Articular chondrocyte of knee joint (primary cell): ENCODE measurements at places on chromosomes 2 and 18. TPM values are rescaled to one million over a fixed set of nuclear protein-coding genes. Genes with fewer than 3 reads are reported as not detected.

Gene AGXT
- not detected in 2 replicates for total RNA-seq

Gene CYP27C1
- 2.4 and 3.1 TPM in 2 replicates for total RNA-seq

Gene DSC3
- 0.26 and 1.1 TPM in 2 replicates for total RNA-seq

Gene FOXI3
- total RNA-seq = not detected in 2 replicates

Gene SLC5A7
- total RNA-seq = not detected in 2 replicates

Gene ECEL1
- not detected in 2 replicates for total RNA-seq

Gene RNF152
- total RNA-seq = 10.6 and 21.2 TPM in 2 replicates

Gene EPG5
- total RNA-seq = 156 and 178 TPM in 2 replicates

Gene TRIM43
- total RNA-seq = not detected in 2 replicates

Gene SLC23A3
- total RNA-seq = 1.8 and 2.2 TPM in 2 replicates

Gene RAD51AP2
- total RNA-seq = under 0.01 TPM in 1 of 2 replicates, not detected in the other

Gene TEKT4
- total RNA-seq = 0.11 TPM in 1 of 2 replicates, not detected in the other

Gene RHOB
- total RNA-seq = 211 and 229 TPM in 2 replicates

Gene EML6
- total RNA-seq = 0.39 and 0.86 TPM in 2 replicates

Gene STAT4
- total RNA-seq = 21.4 and 22.2 TPM in 2 replicates

Gene WNT10A
- not detected in 2 replicates for total RNA-seq

Gene TCF4
- total RNA-seq = 116 and 136 TPM in 2 replicates

Gene STARD6
- 1.2 TPM in 1 of 2 replicates, not detected in the other for total RNA-seq

Gene SETBP1
- total RNA-seq = 18.2 and 23.8 TPM in 2 replicates

Gene GAL3ST2
- 0.26 TPM in 1 of 2 replicates, not detected in the other for total RNA-seq

Gene ASPRV1
- 0.54 and 0.78 TPM in 2 replicates for total RNA-seq

Gene CDH7
- total RNA-seq = not detected in 2 replicates

Gene IL1R2
- total RNA-seq = 0.65 and 1.3 TPM in 2 replicates

Gene SCG2
- total RNA-seq = 5.4 and 6.8 TPM in 2 replicates

Gene PSTPIP2
- 9.3 and 9.9 TPM in 2 replicates for total RNA-seq

Gene KIF1A
- under 0.01 TPM in 1 of 2 replicates, not detected in the other for total RNA-seq

Gene IL1RL2
- total RNA-seq = 3.3 and 3.7 TPM in 2 replicates

Gene SCN3A
- 0.13 and 0.54 TPM in 2 replicates for total RNA-seq

Gene CABLES1
- total RNA-seq = 19.9 and 21.2 TPM in 2 replicates

Gene ZSWIM2
- under 0.01 TPM in 1 of 2 replicates, not detected in the other for total RNA-seq

Gene APOB
- 0.65 and 1.7 TPM in 2 replicates for total RNA-seq

Gene COPS9
- total RNA-seq = 73.0 and 73.5 TPM in 2 replicates

Gene TTC27
- 23.9 and 29.7 TPM in 2 replicates for total RNA-seq

Gene YIPF4
- 39.3 and 40.0 TPM in 2 replicates for total RNA-seq

Gene TNP1
- total RNA-seq = not detected in 2 replicates

Gene KLF11
- total RNA-seq = 5.4 and 7.7 TPM in 2 replicates

Gene ZDBF2
- total RNA-seq = 15.3 and 20.9 TPM in 2 replicates

Gene MOGAT1
- total RNA-seq = not detected in 2 replicates

Gene LHCGR
- total RNA-seq = 0.32 and 0.39 TPM in 2 replicates

Gene SPHKAP
- total RNA-seq = not detected in 2 replicates

Gene CCBE1
- 49.1 and 62.2 TPM in 2 replicates for total RNA-seq
